Adrenal gland (tissue), 19 donors: ENCODE measurements at places on chromosomes 5 and 9. TPM values are rescaled to one million over a fixed set of nuclear protein-coding genes. Genes with fewer than 3 reads are reported as not detected.

The WWC1 gene
- total RNA-seq, result 0.13 TPM

The SPINK7 gene
- total RNA-seq, result 0.44 TPM

The PDE6A gene
- 0.61 TPM for total RNA-seq

The RNF208 gene
- 33.8 TPM for total RNA-seq

The OR1J2 gene
- total RNA-seq, result not detected

The STK32A gene
- total RNA-seq, result 18.3 TPM

DNA sequence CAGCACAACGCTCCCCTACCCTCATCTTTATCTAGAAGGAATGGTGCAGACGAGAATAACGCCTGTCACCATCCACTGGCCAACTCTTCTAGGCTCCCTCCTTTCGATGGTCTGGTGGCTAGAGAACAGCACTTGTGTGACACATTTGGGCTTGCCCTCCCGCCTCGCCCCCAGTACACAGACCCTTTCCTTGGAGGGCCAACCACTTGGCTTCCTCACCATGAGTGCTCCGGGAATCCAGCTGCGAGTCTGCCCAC, 1.4 kb downstream of the GNAQ start:
- no peak for DNase-seq

GRCh38 chr5:759111-759751, 25.3 kb downstream of the ZDHHC11B start:
- DNase-seq, result no peak

DNA sequence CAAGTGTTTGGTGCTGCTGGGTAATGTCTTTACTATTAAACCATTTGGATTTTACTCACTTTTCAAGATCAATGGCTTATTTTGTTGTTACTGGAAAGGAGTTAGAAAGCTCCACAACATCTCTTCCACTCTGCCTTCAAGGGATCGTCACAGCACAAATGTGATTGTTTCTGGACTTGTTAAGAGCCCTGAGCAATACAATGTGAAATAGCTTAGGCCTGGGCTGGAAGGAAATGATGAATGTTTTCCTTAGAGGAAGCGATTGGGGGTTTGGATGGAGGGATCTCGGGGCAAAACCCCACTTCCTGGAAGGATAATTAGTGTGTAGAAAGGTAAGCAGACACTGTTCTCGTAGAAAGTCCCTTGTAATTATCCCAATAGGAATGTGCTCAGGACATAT, 59.3 kb upstream of the MYO10 start:
- DNase-seq, result no peak

DNA sequence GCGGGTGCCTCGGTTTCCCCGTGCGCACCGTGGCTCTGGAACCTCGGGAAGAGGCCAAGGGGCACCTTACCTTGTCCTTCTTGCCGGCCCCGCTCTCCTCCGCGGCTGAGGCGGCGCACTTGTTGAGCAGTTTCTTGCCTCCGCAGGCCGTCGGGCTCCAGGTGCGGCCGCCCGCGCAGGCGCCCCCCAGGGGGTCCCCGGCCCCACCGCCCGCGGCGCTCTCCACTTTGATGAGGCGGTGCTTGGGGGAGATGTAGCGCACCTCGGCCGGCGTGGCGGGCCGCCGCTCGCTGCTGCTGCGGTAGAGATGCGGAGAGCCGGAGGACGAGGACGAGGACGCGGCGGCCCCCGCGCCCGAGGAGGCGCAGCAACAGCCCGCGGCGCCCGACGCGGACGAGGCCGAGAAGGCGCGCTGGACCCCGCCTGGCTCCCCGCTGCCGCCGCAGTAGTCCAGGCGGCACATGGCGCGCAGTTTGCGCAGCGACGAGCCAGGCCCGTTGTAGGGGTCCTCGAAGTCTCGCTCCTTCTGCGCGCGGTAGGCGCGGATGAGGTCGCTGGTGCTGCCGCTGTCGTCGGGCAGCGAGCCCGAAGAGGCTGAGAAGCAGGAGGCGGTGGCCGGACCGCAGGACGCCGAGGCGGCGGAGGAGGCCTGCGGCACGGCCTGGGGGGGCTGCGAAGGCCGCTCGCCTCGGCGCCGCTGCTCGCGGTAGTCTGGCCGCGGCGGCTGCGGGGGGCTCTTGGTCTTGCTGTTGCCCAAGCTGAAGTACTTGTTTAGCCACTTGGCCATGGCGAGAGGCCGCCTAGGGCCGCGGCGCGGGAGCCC, 957 bp downstream of the SHB start:
- DNase-seq, result no peak
